CD4-positive, alpha-beta T cell treated with Interleukin-17A for 1 hour (primary cell): ENCODE measurements at places on chromosomes 2 and 18.
A peak's percentile ranks its signal among the peaks of the same experiment; 100 is the strongest.

- DNase-seq = no peak
Measured at GRCh38 chr2:132268977-132269523, 107.3 kb upstream of the ANKRD30BL start.

DNA sequence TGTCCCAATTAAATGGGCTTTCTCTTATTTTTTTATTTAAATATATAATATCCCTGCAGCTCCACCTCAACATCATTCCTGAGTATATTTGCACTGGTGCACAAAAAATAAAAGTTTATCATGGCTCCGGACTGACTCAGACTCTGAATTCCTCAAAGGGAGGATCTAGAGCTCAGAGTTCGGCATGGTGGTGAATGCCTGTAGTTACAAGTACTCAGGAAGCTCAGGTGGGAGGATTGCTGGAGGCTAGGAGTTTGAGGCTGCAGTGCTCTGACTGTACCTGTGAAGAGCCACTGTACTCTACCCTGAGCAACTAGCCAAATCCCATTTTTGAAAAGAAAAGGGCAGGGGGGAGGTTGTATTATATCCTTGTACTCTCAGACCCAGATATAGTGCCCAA lies 52.8 kb upstream of the NRXN1 start:
- DNase-seq = no peak

- DNase-seq = peak; percentile 59
Measured at GRCh38 chr2:126761981-126762878, 106.3 kb downstream of the GYPC start.

DNA sequence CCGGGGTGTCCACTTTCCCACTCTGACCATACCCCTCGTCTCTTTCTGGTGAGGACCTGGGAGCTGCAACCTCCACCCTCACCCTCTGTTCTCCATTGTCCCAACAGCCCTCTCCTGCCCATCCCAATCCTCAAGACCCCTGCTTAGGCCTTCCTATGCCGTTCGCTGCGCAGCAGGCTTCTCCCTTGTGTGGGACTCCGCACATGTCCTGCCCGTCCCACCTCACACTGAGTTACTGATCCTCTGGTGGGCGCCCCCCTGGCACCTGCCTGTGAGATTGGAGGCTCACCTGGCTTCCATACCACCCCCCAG lies 119.5 kb upstream of the SNTG2 start:
- DNase-seq = no peak

- DNase-seq = no peak
Measured at GRCh38 chr2:96233880-96234316, 25.3 kb upstream of the STARD7 start.

GRCh38 chr2:75587954-75588587 lies 27.3 kb upstream of the EVA1A start:
- no peak for DNase-seq

GRCh38 chr2:173054466-173054865 lies 21.2 kb upstream of the MAP3K20 start:
- no peak for DNase-seq

DNA sequence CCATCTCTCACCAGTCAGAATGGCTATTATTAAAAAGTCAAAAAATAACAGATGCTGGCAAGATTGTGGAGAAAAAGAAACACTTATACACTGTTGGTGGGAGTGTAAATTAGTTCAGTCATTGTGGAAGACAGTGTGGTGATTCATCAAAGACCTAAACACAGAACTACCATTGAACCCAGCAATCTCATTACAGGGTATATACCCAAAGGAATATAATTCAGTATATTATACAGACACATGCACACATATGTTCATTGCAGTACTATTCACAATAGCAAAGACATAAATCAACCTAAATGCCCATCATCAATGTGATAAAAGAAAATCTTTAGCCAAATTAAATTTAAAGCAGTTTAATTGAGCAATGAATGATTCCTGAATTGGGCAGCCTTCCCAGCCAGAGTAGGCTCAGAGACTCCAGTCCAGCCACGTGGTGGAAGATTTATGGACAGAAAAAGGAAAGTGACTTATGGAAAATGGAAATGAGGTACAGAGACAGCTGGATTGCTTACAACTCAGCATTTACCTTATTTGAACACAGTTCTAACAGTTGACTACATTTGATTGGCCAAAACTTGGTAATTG lies 377.1 kb upstream of the SLC39A10 start:
- no peak for DNase-seq

- no peak for DNase-seq
Measured at GRCh38 chr18:27274901-27275300, 89.8 kb upstream of the CHST9 start.

DNA sequence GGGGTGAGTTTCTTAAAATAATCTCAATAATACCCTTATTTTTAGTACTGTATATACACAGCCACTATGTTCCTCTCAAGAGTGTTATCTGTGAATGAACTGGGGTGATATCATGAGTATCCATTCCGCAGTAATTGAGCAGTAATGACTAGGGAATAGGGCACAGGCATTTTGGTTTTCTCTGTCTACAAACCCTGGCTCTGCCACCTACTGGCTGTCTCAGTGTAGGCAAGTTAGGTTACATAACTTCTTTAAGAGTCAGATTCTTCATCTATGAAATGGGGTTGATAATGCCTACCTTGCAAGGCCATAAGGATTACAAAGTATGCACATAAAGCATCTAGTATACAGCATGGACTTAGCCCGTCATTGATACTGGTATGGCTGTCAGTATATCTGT lies 555.8 kb downstream of the NRXN1 start:
- DNase-seq = no peak

DNA sequence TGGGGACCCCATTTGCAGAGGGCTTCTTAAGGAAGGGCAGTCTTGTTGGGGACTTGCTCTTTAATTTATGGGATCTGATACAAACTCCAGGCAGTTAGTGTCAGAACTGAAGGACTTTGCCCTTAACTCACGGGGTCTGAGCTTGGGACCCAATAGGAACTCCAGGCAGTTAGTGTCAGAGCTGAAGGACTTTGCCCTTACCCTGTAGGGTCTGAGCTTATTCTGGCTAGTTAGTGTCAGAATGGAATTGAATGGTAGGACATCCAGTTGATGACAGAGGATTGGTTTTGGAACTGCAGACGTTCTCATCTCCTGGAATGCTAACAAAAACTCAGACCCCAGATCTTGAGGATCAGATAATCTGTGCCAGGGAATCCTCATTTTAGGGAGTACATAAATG lies 256.9 kb upstream of the COPS8 start:
- DNase-seq = no peak

DNA sequence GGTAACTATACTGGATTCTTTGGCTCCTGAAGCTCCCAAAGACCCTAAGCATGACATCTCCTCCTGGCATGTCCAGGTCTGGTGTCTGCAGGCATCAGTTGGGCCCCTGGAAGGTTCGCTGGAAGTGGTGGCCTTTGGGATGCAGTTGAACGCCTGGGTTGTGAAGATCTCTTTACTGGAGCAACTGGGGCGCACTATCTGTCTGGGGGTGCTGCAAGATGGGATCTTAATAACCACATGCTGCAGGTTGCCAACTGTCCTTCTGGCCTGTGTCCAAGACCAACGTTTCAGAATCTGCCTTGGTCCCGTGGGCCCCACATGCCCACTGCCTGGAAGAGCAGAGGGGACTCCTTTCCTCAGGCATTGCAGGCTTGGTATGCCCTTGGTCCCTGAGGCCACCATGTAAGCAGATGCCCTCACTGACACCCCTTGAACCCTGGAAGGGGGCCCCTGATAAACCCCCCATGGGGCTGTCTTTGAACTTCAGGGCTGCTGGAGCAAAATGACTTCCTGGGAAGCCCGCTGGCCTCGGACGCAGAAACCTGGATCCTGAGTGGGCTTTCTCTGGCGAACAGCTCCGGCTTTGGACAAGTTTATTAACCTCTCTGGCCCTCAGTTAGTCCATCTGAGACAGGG lies 101.9 kb downstream of the TWIST2 start:
- DNase-seq = no peak

GRCh38 chr2:160373666-160374065 lies 119.9 kb downstream of the RBMS1 start:
- DNase-seq = no peak

DNA sequence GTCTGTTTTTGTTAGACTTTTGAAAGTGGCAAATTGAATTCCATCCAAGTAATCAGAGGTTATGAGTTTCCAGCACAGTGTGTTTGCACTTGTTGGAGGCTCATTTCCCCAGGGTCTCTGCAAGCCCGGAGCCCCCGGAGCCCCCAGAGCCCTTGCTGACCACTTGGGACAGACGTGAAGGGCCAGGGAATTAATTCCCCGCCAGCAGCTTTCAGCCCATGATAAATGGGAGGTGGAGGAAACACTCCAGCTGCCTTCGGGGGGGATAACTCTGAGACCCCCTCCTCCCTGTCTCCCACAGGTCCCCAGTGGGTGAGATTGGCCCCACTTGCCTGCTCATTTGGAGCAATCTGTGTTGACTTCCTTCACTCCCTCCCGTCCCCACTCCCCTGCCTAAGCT lies 79.2 kb downstream of the KLHL29 start:
- no peak for DNase-seq

DNA sequence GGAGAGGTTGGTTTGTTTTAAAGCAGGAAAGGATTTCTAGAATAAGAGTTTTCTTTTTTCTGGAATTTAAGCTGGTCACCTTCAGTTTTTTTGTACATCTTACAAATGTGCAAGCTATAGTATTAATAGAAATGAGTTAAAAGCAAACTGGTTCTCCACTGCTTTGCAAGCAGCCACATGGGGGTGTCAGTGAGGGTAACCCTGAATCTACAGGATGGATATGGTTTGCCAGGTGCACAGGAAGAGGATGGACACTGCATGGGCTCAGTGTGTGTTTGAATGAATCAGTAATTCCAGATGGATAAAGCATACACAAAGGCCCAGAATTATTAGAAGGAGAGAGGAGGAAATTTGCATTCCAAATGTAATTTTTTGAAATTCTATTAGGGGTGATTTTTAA lies 89.0 kb downstream of the MAPRE2 start:
- DNase-seq = no peak

DNA sequence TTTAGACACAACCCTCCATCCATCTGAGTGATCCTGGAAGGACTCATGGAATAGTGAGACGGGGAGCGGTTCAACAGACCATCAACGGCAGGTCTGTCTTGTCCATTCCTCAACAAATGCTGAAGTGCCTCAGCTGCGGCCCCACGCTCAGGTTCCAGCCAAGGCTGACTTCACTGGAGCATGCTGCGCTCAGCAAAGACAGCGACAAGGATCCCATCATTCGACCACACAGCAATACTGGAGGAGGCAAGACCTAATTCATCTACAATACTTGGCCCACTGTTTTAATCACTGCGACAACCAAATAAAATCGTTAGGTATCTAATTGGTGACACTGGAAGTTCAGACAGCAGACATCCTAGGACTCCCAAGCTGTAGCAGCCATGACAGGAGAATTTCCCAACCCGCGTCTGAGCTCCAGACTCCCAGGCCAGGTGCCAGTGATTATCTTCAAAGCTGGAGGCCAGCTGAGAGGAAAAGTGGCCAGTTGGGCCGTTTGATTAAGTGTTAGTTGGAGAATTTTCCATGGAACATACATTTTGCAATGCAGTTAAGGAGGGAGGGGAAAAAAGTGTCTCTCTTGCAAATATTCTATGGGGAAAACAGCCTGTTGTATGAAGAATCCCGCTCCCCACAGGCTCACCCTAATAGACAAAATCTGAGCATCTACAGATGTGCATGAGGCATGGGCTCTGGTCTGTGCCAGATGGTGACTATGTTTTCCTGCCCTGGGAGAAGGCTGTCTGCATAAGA lies 92.5 kb upstream of the SLC35G4 start:
- DNase-seq = no peak

DNA sequence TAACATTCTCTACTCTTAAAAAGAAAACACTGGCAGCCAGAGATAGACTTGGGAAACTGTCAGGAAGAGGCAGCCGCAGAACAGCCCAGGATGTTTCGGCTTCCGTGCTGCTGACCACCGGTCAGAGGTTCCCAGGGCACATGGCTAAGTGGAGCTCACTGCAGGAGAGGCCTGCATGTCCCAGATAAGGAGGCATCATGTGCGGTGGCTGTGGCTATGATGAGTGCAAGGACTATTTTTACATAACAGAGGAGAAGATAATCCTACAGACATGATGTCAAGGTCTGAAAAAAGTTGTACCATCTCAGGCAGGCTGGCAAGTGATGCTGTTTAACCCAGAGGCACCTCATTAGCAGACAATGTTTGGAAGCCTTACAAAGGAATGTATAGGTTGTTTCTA lies 252.3 kb downstream of the CYRIA start:
- DNase-seq = no peak

DNA sequence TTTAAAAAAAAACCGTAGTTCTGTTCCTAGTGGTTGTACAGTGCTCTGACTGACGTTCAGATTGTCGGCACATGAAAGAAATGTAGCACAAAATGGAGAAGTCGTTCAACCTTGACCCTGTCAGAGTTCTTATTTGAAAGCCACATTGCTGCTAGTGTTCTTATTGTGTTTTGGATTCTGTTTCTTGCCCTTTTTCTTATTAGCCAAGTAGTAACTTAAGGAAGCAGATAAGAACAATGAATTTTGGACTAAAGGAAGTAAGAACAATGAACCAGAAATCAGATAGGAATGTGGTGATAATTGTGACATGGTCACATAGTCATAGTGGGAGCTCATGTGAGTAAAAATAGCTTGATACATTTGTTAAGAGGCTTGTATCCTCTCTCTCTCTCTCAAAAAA lies 45.9 kb downstream of the RPIA start:
- DNase-seq = no peak

DNA sequence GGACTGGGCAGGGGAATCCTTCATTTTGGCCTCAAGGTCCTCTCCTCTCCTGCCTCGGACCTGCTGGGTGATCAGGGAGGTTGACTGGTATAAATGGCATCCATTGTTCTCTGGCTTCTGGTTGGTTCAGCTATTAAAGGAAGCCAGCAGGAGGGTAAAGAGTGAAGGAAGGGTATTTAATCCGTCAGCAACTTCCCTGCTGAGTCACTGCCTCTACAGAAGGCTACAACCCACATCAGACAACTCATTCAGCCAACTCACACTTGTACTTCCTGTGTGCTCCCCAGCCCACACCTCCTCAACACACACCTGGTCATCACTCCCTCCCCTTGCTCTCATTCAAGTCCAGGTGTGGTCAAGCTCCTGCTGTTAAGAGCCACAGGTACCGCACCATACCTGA lies 68.3 kb upstream of the MRPS9 start:
- DNase-seq = no peak

GRCh38 chr2:24512831-24513230 lies 21.8 kb downstream of the NCOA1 start:
- no peak for DNase-seq

DNA sequence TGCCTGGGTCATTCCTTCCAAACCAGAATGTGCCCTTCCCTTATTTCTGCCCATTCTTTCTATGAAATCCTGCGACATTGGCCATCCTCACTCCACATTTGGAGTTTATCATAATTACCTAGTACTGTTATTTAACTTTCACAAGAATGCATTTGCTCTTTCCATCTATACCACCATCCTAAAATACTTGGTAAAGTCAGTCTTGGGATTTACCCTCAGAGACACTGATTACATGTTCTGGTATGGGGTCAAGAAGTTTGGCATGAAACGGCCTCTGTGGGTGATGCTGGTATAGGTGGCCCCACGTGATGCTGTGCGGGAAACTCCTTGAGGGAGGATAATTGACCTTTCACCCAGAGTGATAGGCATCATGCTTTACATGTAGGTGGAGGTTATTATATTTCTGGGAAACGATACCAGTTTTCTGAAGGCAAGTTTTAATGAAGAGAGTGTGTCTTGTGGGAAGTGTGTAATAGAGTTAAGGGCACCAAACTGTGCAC lies 123.5 kb downstream of the FMNL2 start:
- no peak for DNase-seq

- DNase-seq = no peak
Measured at GRCh38 chr2:231336236-231336635, 59.3 kb upstream of the B3GNT7 start.

- DNase-seq = no peak
Measured at GRCh38 chr18:63356272-63356896, 10.6 kb downstream of the KDSR start.

- no peak for DNase-seq
Measured at GRCh38 chr18:45167631-45168280, 447.5 kb upstream of the SLC14A2 start.
